Right hindlimb (tissue), 1 donor: ENCODE measurements at places on chromosomes 12 and 14.

- DNase-seq, result no peak
Observed at GRCh38 chr12:89087149-89087825, 265.0 kb downstream of the DUSP6 start.

DNA sequence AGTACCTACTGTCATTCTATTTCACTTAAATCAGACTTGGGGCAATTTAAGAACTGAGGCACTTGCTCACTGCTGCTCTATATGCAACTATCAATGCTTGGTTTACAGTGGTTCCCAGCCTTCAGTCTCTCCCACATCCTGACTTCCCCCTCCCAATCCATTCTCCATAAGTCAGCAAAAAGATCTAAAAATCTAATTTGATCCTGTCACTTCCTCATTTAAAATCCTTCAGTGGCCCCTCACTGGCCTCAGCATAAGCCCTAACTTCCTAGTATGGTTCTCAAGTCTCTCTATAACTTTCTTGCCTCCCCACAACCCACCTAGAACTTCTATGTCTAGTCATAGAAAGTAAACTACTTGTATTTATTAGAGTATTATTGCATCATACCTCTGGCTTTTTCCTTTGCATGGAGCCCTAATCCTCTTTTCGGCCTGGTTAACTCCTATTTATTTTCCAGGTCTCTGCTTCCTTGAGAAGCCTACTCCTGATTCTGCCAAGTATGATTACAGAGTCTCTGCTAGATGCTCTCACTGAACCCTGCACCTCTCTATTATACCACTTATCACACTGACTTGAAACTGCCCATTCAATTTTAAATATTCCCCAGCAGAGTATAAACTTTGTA, 130.6 kb downstream of the RALGAPA1 start:
- no peak for DNase-seq

DNA sequence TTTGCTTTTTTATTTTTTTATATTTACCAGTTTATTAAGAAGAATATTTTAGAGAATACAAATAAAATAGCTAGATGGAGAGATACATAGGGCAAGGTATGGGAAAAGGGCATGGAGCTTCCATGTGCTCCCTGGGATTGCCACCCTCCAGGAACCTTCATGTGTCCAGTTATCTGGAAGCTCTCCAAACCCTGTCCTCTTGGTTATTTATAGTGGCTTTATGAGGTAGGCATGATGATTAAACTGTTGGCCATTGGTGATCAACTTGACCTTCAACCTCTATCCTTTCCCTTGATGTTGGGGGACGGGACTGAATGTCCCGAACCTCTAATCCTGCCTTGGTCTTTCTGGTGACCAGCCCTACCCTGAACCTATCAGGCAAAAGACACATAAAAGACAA, 156.3 kb downstream of the CCDC91 start:
- no peak for DNase-seq

DNA sequence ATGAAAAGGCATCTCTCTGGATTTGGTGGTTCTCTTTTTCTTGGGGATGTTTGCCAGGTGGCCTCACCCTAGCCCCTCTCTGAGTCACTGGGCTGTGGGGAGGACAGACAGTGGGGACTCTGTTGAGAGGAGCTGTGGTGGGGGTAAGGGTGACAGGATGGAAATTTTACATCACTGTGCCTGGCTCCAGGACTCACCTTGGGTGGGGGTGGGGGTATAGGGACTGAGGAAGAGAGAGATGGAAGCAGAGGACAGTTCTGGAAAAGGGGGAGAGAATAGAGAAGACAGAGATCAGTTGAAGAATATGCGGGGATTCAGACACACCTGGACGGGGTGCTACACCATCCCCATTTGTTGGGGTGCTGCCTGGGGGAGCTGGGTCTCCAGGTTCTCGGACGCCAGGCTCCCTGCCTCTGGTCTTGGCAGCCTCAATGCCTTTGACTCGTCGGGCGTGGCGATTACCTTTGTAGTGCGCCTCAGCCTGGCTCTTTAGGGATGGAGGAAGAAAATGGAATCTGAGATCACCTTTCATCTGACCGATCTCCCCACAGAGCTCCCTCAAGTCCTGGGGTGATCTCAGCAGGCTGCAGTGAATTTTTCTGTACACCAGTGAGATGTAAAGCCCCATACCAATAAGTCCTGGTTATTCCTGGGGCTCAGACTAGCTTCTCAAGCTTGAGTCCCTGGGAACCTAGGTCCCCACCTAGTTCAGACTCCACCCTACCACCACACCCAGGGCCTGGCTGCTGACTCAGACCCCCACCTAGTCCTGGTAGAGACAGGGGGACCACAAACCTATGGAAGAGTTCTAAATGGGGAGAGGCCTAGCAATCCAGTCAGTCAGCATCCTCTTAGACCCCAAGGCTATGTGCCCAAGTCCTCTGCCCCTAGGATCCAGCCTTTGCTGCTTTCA, 9.6 kb upstream of the GPR84 start:
- DNase-seq, result no peak

DNA sequence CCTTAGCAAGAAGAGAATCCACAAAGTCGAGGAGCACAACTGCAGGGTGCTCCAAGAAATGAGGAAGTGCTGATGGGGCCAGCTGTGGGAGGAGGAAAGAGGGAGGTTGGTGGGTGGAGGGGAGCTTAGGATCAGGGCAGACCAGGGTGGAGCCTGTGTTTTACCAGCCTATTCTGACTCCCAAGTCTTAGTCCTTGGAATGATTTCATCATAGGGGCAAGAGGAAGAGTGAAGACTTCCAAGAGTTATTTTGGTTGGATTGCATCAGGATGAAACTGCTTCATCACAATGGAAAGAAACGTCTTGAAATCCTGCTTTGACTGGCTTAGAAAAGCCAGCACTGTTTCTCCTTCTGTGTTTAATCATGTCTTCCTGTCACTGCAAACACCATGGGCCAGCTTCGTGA, 194.0 kb downstream of the DPF3 start:
- DNase-seq, result no peak

GRCh38 chr14:32329146-32329545, at the start of gene AKAP6:
AKAP6 (plus strand) TSS chr14:32329298; CDS start chr14:32433494, 104,196 bp downstream.
- peak; percentile 51 for DNase-seq

GRCh38 chr14:93953739-93954515, 22.4 kb downstream of the ASB2 start:
- peak; percentile 64 for DNase-seq

GRCh38 chr12:30485230-30485890, 210.3 kb downstream of the IPO8 start:
- no peak for DNase-seq

GRCh38 chr12:94025756-94026155, 122.6 kb upstream of the PLXNC1 start:
- DNase-seq, result no peak

GRCh38 chr14:95696741-95697140, 10.5 kb downstream of the TCL1B start:
- DNase-seq, result no peak

- DNase-seq, result peak; percentile 27
Observed at GRCh38 chr12:20024194-20024593, 344.1 kb upstream of the PDE3A start.

DNA sequence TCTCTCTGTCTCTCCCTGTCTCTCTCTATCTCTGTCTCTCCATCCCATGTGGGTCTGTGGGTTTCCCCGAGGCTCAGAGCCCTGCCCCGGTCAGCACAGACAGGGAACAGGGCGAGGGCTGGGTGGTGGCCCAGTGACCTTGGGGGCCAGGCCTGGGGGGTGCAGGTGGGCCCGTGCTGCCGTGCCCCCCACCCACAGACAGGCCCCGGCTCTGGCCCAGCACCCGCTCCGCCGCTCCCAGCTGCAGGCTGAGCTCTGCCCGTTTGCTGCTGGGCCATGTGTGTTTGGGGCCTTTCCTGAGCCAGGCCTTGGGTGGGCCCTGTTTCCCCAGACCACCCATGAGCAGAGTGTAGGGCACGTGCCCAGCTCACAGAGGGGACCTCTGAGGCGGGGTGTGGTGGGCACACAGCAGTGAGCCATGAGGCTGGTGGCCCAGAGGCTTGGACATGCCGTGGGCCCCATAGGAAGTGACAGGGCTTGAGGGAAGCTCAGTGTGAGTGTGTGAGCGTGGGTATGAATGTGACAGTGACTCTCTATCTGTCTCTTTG, 51.0 kb downstream of the TMEM121 start:
- DNase-seq, result no peak

DNA sequence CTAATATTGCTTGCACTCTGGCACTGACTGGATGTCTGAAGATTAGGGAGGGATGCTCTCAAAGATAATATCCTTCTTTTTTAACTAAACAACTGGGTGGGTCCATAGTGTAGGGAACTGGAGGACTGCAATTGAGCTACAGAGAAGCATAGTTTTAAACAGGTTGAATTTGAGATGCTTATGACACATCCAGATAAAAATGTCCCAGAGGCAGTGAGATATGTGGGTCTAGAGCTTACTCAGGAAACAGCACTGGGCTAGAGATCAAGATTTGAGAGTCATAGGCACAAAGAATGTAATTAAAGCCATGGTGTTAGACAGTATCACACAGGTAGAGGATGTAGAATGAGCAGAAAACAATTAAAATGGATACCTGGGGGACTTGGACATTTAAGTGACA, 198.4 kb downstream of the NELL2 start:
- no peak for DNase-seq

DNA sequence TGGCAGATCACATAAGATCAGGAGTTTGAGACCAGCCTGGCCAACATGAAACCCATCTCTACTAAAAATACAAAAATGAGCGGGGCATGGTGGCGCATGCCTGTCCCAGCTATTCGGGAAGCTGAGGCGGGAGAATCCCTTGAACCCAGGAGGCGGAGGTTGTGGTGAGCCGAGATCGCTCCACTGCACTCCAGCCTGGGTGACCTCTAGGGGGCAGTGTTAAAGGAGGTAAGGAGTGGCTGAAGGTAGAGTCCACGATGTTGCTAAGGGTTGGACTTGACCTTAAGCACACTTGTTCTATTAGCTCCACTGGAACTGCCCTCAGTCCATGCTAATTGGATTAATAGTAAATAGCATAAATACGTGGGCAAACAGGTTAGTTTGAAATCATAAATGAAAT, 62.4 kb upstream of the PSMC1 start:
- DNase-seq, result no peak

GRCh38 chr12:12673296-12673695, 22.7 kb downstream of the GPR19 start:
- no peak for DNase-seq

DNA sequence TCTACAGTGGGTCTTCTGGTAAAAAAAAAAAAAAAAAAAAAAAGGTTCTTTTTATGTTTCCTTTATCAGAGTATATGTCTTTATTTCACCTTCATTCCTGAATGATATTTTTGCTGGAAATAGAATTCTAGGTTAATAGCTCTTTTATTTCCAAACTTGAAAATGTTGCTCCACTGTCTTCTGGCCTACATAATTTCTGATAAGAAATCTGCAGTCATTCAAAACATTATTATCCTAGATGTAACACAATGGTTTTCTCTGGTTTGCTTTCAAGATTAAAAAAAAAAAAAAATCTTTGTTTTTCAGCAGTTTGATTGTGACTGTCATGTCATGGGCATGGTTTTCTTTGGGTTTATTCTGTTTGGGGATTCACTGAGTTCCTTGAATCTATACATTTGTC, 19.5 kb downstream of the DCP1B start:
- DNase-seq, result no peak

DNA sequence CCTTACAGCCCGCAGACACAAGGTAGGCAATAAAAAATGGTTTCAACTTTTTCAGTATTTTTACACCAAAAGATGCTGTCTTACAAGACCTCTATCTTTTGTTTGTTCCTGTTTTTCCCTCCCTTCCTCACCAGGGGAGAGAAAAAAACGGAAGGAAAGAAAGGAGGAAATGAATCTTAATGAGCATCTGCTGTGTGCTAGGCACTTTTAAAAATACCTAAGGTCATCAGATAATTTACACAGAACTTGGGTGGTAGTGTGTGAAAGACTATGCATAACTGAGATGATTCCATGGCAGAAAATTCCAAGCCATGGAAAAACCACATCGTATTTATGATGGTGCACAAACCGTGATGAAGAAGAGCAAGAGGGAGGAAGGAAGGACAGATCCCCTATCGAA, 121.2 kb downstream of the DIP2B start:
- DNase-seq, result no peak
